Stimulated activated naive CD8-positive, alpha-beta T cell treated with anti-CD3 and anti-CD28 coated beads, Interleukin-15, Interleukin-2, amounts not matched to agents 100 U/mL and 50 U/mL, for 24 hours (primary cell): ENCODE measurements at places on chromosomes 2 and 18.

DNA sequence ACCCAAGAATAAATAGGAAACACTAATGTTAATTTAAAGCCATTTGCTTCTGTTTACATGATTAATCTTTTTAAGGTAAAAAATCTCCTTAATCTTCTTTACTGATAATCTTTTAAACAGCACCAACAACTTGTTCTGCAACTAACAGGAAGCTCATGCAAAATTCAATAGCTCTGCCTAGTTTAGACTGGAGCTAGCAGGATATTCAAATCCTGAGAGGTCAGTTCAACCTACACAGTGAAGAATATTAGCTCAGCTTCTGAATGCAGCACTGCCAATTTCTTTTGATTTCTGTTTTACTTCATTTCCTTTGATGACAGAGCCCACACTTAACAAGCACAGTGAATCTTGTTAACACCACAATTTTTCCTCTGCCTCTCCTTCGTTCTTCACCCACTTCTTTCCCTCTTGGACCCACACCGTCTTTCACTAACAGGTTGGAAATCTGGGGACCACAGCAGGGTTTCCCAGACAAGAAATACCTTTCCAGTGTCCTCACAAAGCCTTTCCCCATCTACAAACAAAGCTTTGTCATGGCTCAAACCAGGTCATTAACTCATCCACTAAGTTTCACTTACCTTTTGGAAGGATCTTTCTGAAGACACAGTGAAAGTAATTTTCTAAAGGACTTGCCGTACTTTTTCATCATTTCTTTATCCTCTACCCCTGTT lies 109.8 kb downstream of the STK39 start:
- DNase-seq = no peak

DNA sequence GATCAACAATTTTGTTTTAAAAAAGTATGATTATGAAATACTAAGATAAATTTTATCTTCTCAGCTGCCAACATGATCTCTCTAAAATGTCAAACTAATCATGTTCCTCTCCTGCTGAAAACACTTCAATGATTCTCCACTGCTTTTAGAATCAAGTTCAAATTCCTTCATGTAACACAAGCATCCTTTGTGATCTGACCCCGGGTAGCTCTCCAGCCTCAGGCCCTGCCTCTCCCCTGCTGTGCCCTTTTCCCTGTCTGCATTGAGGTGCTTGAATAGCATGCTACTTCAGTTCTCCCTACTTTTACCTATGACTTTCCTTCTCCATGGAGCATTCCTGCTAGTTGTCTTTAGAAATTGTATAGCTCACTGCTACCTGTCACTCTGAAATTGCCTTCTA lies 274.8 kb downstream of the PDE11A start:
- DNase-seq = no peak

DNA sequence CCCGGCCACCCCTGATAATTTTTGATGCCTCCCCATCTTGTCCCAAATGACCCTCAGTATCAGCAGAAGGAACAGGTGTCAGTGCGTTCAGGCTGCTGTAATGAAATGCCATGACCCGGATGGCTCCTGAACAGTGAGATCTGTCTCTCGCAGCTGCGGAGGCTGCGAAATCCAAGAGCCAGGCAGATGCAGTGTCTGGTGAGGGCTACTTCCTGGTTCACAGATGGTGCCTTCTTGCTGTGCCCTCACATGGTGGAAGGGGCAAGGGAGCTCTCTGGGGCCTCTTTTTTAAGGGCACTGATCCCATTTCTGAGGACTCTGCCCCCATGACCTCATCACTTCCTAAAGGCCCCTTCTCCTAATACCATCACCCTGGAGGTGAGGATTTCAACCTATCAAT lies 152.2 kb downstream of the TWIST2 start:
- no peak for DNase-seq

DNA sequence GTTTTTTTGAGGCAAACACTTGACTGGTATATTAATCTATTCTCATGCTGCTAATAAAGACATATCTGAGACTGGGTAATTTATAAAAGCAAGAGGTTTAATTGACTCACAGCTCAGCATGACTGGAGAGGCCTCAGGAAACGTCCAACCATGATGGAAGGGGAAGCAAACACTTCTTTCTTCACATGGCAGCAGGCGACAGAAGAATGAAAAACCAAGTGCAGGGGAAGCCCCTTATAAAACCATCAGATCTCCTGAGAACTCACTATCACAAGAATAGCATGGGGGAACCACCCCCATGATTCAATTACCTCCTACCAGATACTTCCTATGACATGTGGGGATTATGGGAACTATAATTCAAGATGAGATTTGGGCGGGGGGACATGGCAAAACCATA lies 136.2 kb upstream of the MAPRE2 start:
- DNase-seq = no peak

DNA sequence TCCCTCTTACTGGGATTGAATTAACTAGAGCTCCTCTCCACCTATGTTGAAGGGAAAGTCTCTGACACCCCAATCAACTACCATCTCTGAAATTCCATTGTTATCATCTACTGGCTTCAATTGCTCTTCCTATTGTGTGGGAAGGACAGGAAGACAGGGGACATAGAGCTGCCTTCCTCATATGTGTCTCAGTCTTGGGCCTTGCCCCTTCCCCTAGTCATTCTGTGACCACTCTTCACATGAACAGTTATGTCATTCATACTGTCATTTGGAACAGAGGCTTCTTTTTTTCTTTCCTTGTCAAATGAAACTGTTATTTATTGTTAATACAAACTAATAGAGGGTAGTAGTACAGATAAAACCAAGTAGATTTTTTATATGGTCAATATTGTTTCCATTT lies 69.6 kb upstream of the EMILIN2 start:
- no peak for DNase-seq

GRCh38 chr18:36448384-36449290 lies 151.1 kb downstream of the FHOD3 start:
- no peak for DNase-seq

- DNase-seq = no peak
Measured at GRCh38 chr2:124039762-124040291, 14.7 kb downstream of the CNTNAP5 start.

DNA sequence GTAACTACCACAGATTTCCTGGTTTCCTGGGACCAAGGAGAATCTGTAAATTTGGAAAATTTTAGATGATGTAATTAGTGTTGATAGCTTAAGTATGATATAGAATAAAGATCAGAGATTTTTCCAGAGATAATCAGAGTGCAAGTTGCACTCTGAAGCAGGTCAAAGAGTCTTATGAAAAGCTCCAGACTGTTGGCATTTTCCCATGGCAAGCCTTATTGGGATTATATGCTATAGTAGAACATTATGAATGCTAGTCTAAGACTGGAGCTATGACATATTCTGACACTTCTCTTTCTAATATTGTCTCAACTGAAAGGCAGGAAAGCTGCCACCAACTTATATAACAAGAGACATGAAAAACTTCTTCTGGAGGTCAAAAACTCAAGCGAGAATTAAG lies 1638.3 kb upstream of the LRRTM1 start:
- DNase-seq = no peak

DNA sequence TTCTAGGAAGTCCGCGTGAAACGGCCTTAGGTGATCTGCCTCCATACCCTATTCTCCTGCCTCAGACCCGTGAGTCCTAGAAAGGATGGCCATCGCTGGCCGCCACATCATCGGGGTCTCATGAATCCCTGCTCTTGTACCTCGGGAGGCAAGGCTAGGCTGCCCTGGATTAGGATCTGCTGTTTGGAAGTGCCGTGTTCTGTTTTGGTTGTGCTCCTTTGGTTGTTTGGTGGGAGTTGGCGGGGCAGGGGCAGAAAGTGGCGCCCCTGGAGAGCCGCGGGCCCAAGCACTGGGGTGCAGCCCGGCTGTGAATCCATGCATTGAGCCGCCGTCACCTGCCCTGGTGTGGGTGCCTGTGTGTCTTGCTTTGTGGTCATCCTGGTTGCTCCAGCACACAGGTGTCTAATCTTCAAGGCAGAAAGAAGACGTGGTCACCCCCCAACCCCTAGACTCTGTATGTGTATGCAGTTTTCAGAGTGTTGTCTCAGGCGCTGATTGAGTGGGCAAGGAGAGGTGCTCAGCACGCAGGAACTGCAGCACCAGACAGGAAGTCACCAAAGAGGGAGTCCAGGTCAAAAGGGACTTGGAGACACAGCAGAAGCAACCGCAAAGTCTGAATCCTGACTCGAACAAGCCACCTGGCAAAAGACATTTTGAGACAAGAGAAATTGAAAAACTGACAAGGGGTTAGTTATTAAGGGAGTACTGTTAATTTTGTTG lies 80.0 kb upstream of the LDLRAD4 start:
- no peak for DNase-seq

- no peak for DNase-seq
Measured at GRCh38 chr2:16744521-16744920, 78.9 kb upstream of the CYRIA start.

GRCh38 chr2:20983844-20984243 lies 60.0 kb downstream of the APOB start:
- no peak for DNase-seq

- DNase-seq = no peak
Measured at GRCh38 chr2:82391386-82391785, 2067.7 kb downstream of the SUCLG1 start.

- DNase-seq = no peak
Measured at GRCh38 chr2:60351802-60352201, 201.7 kb downstream of the BCL11A start.

- DNase-seq = no peak
Measured at GRCh38 chr2:28342081-28342967, 50.3 kb upstream of the FOSL2 start.

- no peak for DNase-seq
Measured at GRCh38 chr2:15082105-15083058, 449.9 kb downstream of the LRATD1 start.

DNA sequence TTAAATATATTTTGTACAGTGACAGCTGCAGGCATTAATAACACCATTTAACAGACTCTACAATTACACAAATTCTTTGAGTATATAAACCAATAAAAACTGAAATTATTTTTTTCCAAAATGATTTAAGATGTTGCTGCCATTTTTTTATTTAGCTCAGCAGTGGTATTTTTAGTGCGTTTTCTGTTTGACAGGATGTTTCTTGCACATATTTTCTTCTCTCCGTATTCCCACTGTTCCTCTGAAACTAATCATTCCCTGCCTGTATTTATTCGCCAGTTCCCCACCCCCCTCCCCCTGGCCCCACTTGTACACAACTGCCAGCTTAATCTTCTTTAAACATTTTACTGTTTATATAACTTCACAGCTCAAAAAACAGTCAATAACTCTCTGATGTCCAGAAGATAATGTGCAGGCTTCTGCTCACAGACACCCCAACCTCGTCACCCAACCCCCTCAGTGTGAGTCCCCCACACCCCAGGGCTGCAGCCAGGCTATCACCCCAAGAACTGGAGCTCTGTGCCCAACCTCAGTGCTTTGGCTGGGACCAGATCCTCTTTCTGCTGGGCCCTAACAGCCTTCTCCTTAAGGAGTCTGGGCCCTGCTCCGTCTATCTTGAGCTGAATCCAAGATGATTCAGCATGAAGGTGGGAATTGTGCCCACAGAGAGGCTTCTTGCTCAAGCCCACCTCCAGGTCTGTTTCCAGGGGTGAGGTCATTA lies 41.6 kb upstream of the MAP4K4 start:
- no peak for DNase-seq
